ENCODE measurements at places on chromosomes 13 and 19.

- DNase-seq = no peak
These were observed 11.1 kb upstream of the SLC7A9 start for GRCh38 chr19:32880622-32881021.

DNA sequence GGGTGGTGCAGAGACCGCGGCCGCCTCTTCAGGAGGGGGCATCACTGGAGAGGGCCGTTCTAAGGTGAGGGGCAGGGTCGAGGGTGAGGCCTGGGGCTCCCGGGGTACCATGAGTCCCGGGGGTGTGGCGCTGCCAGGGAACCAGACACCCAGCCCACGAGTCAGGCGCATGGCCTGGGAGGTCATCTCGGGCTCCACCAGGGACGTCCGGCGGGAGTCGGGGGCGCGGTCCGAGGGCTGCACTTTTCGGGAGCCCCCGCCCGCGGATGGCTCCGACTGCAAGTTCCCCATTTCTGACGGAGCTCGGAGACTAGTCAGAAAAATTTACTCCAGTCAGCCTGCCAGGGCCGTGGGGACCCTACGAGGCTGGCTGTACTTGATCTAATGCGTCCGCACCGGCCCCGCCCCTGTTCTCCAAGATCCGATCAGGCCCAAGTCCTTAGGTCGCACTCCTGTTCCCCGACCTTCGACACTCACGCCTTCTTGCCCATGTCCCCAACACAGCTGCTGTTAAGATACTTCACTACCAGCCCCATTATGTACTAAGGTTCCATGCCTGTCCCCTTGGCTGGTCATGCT is 774 bp downstream of the GGN start:
- DNase-seq = no peak

- peak; percentile 87 for DNase-seq
These were observed at the start of gene ZNF320 for GRCh38 chr19:52897138-52897935. TSS of gene ZNF320 (minus strand) at chr19:52897635. CDS start at chr19:52890255, 7,380 bp downstream.

GRCh38 chr13:85009447-85009846 is 789.8 kb downstream of the SLITRK6 start:
- no peak for DNase-seq
